Cardiac muscle cell (in vitro differentiated cells and primary cell): ENCODE measurements at places on chromosomes 5 and 9. TPM values are rescaled to one million over a fixed set of nuclear protein-coding genes. Genes with fewer than 3 reads are reported as not detected.

DNA sequence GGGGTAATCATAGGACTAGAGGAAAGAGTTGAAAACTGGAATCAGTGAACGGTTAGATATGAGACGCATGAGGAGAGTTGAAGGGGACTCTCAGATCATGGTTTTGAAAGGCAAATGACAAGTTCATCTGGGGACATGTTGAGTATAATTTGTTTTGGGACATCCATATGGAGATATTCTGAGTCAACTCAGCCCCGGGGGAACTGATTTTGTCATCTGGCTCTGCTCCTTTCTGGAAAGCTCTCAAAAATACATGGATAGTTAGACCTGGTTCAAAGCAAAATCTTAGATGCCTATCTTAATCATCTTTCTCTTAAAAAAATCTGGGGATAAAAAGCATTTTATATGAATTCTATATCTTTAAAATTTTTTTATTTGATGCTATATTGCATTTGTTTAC lies 161.2 kb downstream of the SNX18 start:
- no peak for DNase-seq

GRCh38 chr9:13598738-13599137 lies 319.2 kb upstream of the MPDZ start:
- DNase-seq, result no peak

GRCh38 chr5:58002323-58002722 lies 457.6 kb downstream of the PLK2 start:
- DNase-seq, result peak; percentile 41

The ENHO gene
- total RNA-seq, result 3.9 and 7.6 TPM in 2 replicates

The VCAN gene
- total RNA-seq, result 414 and 618 TPM in 2 replicates

The DRD1 gene
- 1.3 and 3.1 TPM in 2 replicates for total RNA-seq
